Retinal pigment epithelial cell (primary cell): ENCODE measurements at places on chromosomes 3 and 15.

DNA sequence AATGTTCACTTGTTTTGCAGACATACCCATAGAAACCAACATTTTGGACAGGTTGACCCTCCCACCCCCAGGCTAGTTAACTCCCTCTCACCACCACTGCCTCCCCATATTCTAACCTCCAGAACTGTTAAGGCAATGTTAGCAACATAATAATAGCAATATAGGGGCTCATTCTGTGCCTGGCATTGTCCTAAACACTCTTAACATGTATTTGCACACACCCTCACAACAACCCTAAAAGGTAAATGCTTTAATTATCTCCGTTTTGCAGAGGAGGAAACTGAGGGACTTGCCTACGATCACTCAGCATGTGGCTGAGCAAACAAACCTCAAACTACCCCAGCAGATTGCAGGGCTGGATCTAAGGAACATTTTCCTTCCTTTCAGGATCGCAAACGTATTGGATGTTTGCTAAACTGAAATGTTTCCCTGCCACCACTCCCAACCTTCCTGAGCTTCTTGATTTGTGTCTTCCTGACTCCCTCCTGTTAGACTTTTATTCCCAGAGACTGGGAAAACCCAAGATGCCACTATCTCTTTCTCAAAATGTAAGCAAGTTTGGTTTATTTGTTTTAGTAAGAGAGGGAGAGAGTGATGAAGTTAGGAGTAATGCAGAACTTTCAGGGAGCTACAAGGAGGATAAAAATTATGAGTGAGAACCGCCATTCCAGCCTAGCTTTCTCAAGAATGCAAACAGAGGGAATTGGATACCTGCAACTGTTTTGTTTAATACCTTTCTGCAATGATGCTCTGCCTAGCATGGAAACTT, 1.3 kb downstream of the SCG5 start:
- no peak for DNase-seq

DNA sequence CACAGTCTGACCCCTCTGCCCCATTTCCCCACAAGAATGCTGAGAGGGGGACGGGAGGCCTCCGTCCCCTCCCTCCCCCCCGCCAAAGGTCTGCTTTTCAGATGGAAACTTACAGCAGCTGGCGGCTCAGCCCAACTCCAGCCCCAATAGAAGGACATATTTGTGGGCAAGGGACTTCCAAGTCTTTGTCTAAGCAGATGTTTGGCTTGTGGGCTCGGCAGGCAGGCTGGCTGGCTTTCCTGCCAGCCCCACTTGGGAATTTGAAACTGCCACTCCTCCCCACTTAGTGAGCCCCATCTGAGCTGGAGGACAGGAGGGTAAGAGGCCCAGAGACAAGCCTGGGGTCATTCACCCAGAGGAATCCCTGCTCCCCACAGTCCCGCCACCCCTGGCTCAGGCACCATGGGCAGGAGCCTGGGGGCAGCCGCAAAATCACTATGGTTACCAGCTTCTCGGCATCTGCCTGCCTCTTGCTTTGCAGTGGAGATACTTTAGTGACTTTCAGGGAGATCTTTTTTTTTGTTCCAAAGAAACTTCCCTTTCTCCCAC, 53.6 kb downstream of the LMCD1 start:
- DNase-seq: no peak

GRCh38 chr15:69346112-69346511, 47.4 kb downstream of the PAQR5 start:
- no peak for DNase-seq

DNA sequence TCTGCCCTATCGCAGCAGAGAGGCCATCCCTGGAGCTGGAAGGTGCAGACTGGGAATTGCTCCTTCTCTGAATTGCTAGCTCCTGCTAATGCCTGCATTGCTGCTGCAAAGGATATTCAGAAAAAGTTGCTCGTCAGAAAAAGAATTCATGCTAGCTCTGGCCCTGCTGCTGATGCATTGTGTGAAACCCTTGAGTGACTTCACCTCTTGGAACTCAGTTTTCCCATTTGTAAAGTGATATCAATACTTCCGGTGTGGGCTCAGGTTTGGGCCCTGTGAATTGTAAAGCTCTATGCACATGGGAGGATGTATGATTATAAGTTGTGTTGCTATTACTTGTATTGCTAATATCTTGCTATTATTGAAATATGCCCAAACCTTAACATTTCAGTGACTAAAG, 11.4 kb downstream of the SQOR start:
- DNase-seq: no peak

GRCh38 chr3:194082743-194083636, 53.0 kb upstream of the HES1 start:
- DNase-seq: no peak

- DNase-seq: peak; percentile 76
These were observed 12.7 kb upstream of the TSPAN3 start for GRCh38 chr15:77083381-77084160.

- no peak for DNase-seq
These were observed 266.6 kb upstream of the ICE2 start for GRCh38 chr15:60745469-60746061.

DNA sequence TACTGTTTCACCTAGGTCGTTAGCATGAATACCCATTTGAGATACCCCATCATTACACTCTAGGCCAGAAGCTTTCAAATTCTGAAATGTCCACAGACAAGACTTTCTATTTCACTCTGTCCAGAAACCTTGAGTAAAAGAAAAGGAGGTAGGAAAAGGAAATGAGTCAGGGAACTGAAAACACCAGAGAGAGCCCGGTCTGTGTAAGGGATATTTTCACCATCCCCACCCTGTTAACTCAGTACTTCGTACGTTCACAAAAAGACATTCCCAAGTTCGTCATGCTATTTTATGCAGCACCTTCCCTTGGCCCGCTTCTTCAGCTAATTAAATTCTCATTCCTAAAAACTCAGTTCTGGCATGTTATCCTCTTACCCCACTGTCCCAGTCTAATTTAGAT, 89.4 kb upstream of the SOX2 start:
- DNase-seq: no peak

GRCh38 chr3:51544011-51544775, 5.7 kb downstream of the RAD54L2 start:
- DNase-seq: no peak

DNA sequence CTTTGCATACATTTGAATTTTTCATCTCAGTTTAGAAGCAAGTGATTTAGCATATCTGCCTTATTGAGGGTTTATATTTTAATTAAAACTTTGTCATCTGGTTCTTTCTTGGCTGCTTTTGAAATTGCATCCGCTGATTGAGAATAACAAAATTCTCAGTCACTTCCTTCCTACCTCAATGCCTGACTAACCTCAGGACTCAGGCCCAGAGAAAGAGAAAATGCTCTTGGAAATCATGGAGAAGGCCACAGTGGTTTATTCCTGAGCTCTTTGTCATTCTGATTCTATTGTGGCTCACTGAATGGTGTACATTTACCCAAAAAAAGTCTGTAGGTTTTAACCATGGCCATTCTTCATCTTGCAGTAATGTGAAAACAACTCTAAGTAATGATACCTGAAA, 533.9 kb downstream of the TBL1XR1 start:
- DNase-seq: no peak

GRCh38 chr3:64163755-64164148, 61.5 kb downstream of the PRICKLE2 start:
- DNase-seq: no peak

DNA sequence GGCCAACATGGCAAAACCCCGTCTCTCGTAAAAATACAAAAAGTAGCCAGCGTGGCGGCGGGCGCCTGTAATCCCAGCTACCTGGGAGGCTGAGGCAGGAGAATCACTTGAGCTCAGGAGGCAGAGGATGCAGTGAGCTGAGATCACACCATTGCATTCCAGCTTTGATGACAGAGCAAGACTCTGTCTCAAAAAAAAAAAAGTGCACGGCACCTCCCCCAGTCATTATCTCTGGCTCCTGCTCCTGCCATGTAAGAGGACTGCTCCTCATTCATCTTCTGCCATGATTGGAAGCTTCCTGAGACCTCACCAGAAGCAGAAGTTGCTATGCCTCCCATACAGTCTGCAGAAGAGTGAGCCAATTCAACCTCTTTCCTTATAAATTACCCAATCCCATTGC, 4.0 kb upstream of the ALG1L2 start:
- DNase-seq: no peak

DNA sequence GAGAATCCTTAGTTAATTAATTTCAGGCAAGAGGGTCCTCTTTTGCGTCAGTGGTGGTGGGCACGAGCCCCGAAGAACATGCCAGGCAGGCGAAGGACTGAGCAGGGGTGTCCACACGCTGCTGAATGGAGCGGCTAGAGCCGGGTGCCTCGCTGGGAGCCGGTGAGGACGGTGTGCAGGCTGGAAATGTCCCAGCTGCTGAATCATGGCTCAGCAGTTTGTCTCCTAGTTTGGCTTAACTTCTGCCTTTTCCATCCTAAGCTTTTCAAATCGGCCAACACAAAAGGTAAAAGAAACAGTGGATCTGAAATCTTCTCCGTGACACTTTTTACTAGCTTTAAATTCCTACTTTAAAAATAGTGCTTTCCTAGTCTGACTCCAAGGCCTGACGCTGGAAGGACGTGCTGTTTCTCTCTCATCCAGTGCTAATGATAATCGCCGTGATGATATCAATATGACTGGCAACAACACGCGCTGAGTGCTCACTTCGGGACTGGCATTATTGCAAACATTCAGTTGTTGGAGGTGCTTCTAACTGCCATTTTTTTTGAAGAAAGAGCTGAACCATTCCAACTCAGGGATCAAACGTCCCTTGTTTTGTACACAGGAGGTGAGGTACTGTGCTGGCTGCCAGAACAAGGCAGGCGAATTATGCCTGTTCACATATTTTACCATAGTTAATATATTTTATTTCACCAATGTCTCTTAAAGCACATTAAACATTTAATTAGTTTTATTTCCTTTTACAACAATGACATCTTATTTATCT, 19.8 kb downstream of the PCSK6 start:
- no peak for DNase-seq

DNA sequence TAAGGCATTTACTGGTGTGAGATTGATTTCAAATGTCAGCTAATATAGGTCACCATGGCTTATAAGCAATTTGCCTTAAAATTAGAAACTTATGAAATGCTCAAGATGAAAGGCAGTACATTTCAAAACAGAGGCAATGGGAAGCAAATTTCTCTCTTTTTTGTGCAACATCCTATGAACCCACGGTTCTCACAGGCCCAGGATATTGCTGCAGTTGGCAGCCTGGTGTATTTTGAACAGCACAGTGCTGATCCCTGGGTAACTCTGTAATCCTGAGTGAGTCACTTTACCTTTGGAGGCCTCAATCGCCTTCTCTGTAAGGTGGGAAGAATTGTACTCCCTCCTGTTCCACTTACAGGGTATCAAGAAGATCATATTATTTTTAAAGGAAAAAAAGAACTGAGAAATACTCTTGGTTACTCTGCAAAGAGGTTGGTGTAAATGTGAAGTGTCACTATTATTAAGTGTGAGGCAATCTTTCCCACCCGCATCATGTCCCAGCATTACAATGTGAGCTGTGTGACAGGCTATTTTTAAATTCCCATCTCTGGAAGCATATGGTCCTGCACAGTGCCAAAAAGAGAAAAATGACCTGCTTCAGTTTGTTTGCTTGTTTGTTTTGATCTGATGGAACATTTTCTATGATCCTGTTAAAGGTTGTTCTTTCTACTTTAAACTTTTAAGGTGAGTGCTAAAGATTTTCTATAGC, 190.1 kb upstream of the LPP start:
- no peak for DNase-seq

- no peak for DNase-seq
These were observed 59.4 kb downstream of the B3GNT5 start for GRCh38 chr3:183312433-183312832.

DNA sequence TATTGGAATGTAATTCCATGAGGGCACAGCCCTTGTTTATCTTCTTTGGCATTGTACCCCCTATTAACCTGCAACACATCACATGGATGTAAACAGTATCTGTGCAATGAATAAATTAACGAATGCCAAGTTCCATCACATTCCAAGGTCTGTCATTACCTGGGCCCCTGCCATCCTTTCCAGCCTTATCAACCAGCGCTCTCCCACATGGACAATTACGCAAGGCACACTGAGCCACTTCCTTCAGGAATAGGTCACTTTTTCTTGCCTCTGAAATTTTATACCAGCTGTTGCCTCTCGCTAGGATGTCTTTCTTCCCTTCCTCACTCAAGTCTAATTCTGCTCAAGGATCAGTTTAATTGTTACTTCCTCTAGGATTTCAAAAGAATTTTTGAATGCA, 1051.8 kb upstream of the CFAP20DC start:
- DNase-seq: no peak

DNA sequence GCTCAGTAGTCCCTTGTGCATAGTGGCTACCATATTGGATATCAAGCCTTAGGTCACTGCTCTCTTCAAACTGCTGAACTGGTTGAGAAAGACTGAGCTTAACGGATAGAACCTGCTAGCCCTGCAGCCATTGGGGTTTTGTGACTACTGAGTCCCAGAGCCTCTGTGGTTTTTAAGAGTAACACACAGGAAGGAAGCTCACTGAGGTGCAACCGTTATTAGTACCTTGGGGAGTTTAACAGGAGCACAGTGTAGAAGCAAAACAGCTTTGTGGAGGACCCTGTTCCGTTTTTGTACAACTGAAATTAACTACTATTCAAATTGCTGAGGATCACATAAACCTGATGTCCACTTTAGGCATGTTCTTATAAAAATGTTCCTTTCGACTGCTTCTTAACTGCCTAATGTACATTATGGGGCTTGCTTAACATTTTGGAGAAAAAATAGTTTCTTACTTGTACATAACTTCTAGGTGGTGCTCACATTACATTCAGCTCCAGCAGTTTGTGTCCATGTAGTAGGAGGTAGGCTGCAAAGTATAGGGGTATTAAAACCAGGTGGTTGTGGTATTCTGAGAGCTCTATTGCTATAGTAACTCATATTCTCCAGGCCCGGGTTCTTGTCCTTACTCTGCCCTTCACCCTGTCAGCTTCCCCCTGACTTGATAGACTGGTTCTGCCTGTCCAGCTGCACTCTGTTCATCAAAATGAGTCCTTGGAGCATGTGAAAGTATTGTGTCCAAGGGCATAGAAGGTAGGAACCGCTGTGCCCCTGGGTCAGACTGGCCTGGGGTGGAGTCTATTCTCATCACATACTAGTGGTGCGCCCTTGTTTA, 17.3 kb downstream of the PXK start:
- no peak for DNase-seq

GRCh38 chr3:33920511-33920910, 122.1 kb downstream of the PDCD6IP start:
- DNase-seq: no peak

DNA sequence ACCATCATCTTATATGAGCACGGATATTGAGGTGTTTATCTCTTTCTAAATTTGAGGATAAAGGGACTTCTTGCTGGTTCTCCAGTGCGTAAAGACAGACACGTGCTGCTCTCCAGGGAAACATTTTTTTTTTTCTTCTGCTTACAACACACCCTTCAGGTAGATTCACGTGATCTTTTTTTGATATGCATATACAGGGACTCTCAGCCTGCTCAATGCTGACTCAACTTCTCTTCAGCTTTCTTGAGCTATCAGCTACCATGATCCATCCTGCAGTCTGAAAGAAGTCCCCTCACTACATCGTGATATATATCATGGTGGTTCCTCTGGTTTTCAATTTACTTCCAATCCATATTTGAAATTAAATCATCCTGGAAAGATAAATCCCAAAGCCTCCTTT, 87.1 kb upstream of the SLITRK3 start:
- no peak for DNase-seq
